Stimulated activated CD4-positive, alpha-beta T cell treated with anti-CD3 and anti-CD28 coated beads, Interleukin-15, amount 100 ng/mL, for 24 hours (primary cell): ENCODE measurements at places on chromosomes 3 and 15.

GRCh38 chr15:88190232-88190631 lies 66.3 kb downstream of the NTRK3 start:
- DNase-seq = no peak

- DNase-seq = no peak
Measured at GRCh38 chr3:122318620-122319019, 6.4 kb upstream of the CSTA start.

DNA sequence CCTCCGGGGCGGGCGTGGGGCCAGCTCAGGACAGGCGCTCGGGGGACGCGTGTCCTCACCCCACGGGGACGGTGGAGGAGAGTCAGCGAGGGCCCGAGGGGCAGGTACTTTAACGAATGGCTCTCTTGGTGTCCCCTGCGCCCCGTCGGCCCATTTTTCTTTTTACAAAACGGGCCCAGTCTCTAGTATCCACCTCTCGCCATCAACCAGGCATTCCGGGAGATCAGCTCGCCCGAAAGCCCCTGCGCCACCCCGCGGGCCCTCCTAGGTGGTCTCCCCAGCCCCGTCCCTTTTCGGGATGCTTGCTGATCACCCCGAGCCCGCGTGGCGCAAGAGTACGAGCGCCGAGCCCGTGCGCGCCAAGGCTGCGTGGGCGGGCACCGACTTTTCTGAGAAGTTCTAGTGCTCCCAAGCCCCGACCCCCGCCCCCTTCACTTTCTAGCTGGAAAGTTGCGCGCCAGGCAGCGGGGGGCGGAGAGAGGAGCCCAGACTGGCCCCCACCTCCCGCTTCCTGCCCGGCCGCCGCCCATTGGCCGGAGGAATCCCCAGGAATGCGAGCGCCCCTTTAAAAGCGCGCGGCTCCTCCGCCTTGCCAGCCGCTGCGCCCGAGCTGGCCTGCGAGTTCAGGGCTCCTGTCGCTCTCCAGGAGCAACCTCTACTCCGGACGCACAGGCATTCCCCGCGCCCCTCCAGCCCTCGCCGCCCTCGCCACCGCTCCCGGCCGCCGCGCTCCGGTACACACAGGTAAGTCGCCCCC lies at the start of gene THBS1:
THBS1 (plus strand) TSS at position 595 of the 757 bp plus-strand sequence. CDS start 779 bp downstream, outside the sequence.
- peak; percentile 70 for DNase-seq

- no peak for DNase-seq
Measured at GRCh38 chr3:124934577-124934976, at the start of gene MUC13. Gene MUC13, minus strand, starts transcription at chr3:124934751. Its CDS starts 39 bp downstream, at chr3:124934712.

DNA sequence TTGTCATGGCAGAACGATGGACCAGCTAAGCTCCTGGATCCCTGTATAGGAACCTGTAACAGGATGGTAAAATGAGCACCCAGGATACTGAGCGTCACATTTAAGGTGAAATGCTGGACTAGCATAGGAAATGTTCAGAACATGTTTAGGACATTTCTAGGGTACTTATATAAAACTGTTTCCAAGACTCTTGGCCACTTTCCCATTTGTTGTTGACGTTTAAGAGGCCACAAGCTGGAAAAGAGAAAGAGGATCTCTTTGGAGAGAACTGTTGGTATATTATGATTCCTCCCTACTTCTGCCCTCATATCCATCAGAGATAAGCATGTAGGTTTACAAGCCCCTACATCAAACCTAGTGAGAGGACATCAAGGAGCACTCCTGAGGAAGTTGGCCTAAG lies 57.5 kb downstream of the SCN11A start:
- no peak for DNase-seq

DNA sequence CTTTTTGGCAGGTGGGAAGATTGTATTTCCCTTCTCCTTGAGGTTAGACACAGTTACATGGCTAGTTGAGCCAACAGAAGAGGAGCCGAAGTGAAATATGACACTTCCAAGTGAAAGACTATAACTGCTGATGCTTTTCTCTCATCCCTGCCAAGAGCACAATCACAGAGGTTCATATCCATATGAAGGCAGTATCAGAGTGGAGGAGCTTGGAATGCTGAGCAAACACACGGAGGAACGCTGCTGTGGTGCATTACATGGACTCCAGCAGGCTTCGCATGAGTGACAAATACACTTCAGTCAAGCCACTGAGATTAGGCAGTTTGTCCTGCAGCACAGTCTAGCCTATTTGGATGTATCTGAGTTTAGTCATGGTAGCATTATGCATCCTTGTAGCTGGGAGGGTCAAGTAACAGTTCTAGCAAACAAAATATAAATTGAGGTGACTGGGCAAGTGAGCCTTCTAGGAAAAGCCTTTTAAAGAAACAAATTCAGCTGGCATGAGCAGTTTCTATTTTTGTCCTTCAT lies 5.4 kb downstream of the IQCF6 start:
- DNase-seq = no peak

DNA sequence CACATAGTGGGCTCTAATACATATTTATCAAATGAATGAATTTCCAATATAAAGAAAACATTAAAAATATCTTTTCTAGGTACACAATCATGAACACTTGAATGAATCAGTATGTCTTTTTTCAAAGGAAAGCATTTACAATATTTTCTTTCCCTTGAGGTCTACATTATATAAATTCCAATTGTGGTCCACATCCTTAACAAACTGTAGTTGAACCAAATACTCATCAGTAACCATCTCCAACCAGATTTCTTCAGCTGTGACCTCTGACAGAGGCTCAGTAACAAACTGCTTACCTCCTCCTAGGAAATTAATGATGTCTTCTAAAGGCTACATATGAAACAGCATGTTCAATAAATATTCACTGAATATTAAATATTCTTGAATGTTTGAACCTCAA lies 58.8 kb downstream of the CFAP20DC start:
- no peak for DNase-seq
